Heart left ventricle (tissue), 16 donors: ENCODE measurements at places on chromosomes 3 and 15. TPM values are rescaled to one million over a fixed set of nuclear protein-coding genes. Genes with fewer than 3 reads are reported as not detected.

The LINGO1 gene
- total RNA-seq: 1.7 TPM

The PFKFB4 gene
- total RNA-seq: 2.2 TPM

The IL16 gene
- 4.2 TPM for total RNA-seq

The LEKR1 gene
- not detected for total RNA-seq

The VIPR1 gene
- 3.6 TPM for total RNA-seq
